ENCODE measurements at places on chromosomes 5 and 9. TPM values are rescaled to one million over a fixed set of nuclear protein-coding genes. Genes with fewer than 3 reads are reported as not detected.

DNA sequence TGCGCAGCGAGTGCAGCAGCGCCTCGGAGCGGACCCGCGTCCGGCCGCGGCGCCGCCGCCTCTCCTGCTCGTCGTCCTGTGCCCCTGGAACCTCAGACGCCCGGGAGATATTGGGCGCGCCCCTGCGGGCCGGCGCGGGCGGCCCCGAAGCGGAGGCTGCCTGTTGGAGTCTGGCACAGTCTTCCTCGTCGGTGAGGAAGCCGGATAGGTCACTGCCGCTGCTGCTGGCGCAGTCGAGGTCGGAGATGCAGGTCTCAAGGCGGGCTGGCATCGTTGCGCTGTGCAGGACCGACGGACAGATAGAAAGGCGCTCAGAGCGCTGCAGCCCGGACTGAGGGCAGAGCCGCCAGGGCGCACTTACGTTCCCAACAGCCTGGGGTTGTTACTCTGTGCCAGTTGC lies 344 bp downstream of the NEUROG1 start:
- H3K27ac ChIP-seq = no peak overlapping the region
- H3K36me3 ChIP-seq = no peaks in the 10 kb centered on the region
- no peaks in the 10 kb centered on the region for H3K27me3 ChIP-seq
- H3K4me1 ChIP-seq = peaks cover 15% of the 10 kb centered on the region

DNA sequence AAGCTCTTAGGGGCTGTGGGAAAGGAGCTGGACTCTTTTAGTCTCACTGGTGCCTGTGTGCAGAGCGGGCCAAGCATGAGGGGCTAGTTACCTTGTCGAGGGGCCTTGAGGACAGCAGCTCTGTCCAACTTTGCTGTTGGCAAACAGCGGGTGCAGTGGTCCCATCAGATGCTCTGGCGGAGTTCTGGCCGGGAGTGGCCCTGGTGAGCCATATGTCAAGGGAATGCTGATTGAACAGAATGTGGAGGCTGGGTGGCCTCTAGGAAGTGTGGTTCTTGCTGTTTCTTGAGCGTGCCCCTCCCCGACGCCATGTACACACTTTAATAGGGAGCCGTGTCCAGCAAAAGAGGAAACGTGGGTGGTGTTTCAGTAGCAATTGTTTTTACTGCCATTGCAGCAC lies 3.6 kb upstream of the ADAMTS2 start:
- no peaks in the 10 kb centered on the region for H3K36me3 ChIP-seq
- no peak for DNase-seq
- H3K27ac ChIP-seq = no peak overlapping the region
- H3K4me3 ChIP-seq = no peak overlapping the region
- H3K4me1 ChIP-seq = peaks cover 7% of the 10 kb centered on the region

DNA sequence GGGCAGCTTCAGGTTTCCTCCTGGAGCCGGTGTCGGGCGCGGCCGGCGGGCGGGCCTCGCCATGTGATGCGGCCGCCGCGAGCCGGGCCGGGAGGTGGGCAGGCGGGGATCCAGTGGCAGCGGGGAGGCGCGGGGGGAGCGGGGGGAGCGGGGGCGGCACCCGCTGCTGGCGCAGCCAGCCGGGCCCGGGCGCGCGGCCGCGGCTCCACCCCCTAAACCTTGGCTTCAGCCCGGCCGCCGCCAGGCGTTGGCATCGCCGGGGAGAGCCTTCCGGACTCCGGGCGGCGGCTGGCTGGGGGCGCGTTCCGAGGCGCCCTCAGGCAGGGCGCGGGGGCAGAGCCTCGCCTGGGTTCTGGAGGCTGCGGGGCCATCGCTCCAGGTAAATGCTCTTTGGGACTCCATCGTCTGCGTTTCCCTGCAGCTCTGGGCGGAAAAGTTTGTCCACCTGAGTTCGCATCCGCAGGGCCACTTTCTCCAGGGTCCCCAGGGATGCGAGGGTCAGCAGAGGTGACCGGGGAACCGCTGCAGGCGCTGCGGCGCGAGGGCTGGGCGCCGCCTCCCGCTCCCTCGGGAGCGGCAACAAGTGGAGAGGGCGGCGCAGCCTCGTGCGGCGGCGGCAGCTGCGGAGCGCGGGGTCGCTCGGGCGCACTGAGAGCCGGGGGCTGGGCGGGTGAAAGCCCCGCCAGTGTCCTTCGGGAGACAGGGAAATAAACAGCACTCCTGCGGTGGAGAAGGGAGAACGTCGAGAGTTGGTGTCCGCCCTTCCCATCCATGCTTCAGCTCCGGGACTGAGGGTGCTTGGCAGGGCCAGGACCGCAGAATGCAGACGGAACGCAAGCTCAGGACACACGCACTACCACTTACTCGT lies at the start of gene ARHGEF28:
ARHGEF28 (plus strand) TSS at position 253 of the 868 bp plus-strand sequence. CDS start 58,656 bp downstream, outside the sequence.
- H3K4me1 ChIP-seq = no peaks in the 10 kb centered on the region
- H3K27ac ChIP-seq = peak within 1 kb of the TSS; percentile 64
- H3K4me3 ChIP-seq = peak within 1 kb of the TSS; percentile 66
- no peaks in the 10 kb centered on the region for H3K36me3 ChIP-seq
- DNase-seq = peak; percentile 44

RABEPK gene
- total RNA-seq = 18.5 TPM

DNA sequence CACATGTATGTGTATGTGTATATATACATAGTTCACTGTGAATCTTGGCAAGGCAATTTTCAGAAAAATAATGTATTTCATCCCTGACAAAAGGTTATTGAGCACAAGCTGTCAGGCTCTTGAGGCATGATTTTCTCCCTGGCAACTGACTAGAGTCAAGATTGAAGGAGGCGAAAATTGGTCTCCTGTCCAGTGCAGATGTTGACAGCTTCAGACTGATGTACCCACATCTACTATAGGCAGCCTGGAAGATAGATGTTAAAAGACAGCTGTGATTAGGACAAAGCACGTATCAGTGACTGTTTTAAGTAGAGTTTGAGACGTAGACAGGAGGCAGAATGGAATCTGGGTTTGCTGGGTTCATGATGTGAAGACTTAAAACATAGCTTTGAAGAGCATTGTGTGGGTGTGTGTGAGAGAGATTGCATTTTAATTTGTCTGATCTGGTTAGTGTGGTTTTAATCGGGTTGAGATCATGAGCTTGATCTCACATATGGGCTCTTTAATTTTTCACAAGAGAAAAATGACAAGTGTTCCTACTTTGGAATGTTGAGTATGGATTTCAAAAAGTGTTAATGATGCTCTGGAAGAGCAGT lies 39.1 kb downstream of the CTNNA1 start:
- H3K4me1 ChIP-seq = no peaks in the 10 kb centered on the region
- H3K36me3 ChIP-seq = no peaks in the 10 kb centered on the region
- no peak overlapping the region for H3K4me3 ChIP-seq
- H3K27ac ChIP-seq = no peak overlapping the region
- no peaks in the 10 kb centered on the region for H3K27me3 ChIP-seq

DBH gene
- total RNA-seq = not detected
